ENCODE measurements at places on chromosomes 4 and X.

DNA sequence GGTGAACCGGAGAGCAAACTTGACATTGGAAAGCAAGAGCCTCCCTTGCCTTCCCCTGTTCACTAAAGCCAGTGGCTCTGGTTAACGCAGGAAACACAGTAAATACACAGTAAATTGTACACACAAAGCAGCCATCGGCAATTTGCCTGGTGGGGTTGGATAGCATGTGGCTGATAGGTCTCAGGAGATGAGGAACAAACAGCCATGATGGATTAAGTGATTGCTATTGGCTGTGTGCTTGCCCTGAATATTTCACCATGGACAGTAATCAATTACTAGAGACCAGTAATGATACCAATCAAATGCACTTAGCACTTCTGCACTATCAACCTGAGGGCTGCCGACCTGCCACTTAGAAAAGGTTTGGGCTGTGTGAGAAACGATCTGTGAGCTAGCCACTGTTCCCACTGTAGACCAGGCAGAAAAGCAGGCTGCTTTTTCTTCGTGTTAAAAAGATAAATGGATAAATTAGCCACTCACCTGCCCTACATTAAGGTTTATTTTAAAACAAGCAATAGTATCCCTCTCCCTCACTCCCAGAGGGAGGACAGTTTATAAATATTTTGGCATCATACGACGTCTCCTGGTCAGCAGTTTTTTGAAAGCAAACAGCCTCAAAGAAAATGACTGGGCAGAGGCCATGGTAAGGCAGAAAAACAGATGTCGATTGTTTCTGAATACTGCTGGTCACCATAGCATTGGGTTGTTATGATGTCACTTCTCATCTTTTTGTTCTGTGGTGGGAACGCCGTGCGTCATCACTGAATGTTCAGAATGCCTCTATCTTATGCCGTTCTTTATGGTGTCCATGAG, 167.1 kb downstream of the MAML3 start:
- no peak for DNase-seq

GRCh38 chr4:177901786-177902185, 459.5 kb upstream of the AGA start:
- no peak for DNase-seq

DNA sequence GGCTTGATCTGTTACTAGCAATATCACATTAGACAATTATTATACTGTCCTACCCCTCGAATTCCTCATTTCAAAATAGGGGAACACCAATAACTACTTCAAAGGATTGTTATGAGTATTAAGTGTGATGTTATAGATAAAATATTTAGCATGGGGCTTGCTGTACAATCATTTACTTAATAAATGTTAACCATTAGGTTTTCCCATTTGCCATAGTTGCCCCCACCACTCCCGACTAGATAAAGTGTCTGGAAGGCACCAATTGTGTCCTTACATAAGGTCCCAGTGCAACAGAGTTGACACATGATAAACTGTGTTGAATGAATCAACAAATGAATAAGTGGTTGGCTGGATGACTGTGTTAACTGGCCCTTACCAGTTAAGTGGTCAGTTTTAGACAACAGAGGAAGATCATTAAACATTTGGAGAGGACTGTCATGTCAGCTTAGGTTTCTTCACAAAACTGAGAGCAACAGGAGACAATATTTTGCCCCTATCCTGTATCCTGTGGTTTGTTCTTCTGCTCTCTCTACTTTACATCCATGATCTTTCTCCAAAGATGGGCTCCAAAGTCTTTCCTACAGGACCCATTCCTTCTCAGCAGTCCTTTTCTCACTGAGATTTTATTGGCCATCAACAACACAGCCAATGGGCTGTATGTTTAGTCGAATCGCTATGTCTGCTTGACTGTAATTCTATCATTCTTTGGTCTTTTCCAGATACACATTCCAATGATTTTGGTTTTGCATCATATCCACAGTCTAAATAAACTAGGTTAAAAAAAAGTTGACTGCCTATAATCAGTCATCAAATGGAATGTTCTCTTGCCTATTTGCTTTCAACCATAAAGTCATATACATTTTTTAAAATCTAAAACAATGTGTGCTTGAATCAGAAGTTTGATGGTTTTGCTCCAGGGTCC, 74.4 kb downstream of the RNF150 start:
- no peak for DNase-seq

DNA sequence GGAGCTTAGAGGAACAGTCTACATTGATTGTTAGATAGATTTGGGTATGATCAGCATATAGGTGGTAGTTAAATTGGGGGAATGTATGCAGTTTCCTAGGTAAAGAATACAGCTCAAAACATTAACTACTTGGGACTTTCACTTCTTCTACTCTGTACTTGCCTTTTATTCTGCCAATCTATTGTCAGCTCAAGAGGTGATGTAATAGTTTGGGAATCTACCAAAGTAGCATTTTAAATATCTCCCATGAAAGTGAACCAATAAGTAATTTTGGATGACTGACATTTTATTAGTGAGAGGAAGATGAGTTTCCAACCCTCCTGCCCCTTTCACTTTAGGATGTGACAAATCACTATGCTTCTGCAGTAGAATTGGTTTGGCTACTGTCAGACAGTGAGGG, 43.4 kb downstream of the NUDT6 start:
- no peak for DNase-seq

GRCh38 chrX:72540318-72540717, 32.3 kb downstream of the HDAC8 start:
- no peak for DNase-seq

DNA sequence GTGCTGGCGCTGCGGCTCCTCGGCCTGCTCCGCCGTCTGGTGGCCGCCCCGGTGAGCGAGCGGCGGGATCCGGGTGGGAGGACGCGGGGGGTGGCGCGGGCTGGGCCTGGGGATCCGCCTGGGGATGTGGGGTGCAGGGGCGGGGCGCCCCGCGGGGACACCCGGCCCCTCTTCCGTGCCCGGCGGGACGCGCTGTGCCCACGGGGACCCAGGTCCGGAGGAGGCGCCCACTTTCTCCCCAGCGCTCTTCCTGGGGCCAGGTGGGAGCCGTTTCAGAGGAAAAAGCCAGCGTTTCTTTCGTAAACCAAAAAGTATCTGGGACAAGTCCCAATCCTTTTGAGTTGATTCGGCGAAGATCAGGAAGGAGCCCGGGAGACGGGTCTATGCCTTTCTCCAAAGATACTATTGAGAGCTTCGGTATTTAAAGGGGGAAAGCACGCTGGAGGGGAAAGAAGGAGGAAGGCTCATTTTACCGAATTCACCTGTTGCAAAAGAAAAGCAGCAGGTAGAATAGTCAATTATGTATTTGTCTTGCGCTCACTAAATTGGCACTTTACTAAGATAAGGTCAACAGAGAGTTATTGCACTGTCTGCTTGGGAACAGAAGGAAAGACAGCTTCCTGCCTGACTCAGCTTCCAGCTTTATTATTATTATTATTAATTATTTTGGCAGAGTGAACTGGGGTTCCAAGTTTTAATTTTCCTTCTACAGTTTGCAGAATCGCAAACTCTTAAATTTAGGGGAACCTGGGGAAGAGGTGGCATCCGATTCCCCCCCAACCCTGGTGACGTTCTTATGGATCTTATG, 81.5 kb upstream of the CD99 start:
- no peak for DNase-seq

- DNase-seq, result no peak
These were observed 125.8 kb downstream of the REPS2 start for GRCh38 chrX:17072301-17072700.

DNA sequence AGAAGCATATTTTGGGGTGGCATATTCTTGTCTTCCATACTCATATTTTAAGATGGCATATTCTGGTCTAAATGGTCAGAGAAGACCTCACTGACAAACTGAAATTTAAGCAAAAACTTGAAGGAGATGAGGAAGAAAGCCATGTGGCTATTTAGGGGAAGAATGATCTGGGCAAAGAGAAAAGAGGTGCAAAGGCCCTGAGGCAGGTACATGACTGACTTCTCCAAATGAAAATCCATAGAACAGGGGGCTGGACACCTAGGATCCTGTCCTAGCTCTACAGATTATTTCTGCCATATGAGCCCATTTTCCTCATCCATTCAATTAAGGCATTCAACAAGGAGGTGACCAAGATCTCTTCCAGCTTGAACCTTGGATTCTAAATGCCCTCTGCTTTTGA, 105.6 kb downstream of the IRF2 start:
- no peak for DNase-seq

GRCh38 chr4:167359711-167360110, 125.4 kb upstream of the SPOCK3 start:
- DNase-seq, result no peak

DNA sequence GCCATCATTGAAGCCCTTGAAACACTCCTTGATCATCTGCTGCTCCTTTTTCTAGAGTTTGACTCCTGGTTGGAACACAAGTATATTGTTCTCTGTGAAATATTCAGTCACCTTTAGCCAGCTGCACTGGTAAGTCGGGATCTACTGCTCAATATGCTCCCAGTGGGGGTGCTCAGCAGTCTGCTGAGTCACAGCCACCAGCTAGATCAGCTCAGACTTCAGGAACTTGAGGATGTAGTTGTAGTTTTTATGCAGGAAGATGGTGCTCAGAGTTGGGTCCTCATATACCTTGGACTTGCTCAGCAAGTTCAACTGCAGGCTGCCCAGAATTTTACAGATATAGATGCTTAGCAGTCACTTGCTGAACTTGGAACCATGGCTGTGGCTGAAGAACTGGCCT, 202.5 kb upstream of the RPL34 start:
- DNase-seq, result no peak

GRCh38 chrX:45300638-45301037, 100.0 kb upstream of the DIPK2B start:
- no peak for DNase-seq

DNA sequence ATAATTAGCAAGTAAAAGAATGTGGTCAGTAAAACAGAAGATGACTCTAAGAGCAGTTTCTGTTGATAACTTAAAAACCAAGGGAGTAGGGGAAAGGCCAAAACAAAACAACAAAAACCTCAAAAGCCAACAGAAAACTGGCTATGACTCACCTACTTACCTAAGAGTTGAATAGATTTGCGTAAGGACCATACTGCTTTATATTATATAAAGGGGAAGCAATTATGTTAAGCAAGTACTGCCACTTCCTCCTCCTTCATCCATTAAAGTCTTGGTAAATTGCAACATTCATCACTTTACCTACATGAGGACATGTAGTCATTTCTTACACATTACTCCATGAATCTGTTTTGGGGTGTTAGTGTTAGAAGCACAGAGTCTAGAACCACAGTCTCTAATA, 85.9 kb upstream of the FAM47A start:
- no peak for DNase-seq

DNA sequence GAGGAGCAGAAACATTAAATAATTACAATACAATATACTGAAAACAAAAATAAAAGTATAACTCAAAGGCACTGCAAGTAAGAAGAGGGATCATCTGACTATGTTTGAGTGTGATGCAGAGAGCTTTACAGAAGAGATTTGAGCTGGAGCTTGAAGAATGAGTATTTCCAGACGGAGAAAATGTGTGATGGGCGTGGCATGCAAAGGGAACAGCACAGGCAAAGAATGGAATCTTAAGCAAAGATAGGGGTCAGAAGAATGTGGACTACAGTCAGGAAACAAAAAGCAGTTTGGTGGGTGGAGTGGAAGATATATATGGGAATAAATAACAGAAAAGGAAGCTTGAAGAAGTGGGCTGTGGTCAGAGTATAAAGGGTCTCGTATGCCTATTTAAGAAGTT, 45.5 kb downstream of the OPHN1 start:
- DNase-seq, result no peak

DNA sequence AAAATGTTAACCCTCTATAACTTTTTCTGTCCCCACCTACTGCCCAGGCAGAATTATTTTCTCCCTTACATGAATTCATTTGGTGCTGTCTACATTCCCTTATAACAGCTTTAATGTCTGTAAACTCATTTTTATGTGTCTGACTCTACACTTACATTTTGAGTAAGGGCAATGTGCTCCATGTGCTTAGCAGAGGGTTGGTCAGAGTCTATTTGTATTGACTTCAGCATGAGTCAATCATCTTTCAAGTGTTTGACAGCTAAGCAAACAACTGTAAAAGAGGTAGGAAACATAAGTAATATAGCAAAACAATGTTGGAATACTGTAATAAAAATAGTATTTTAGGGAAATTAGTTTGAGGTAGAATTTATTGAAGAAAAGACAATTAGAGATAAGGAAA, 6.3 kb downstream of the IL15 start:
- no peak for DNase-seq

DNA sequence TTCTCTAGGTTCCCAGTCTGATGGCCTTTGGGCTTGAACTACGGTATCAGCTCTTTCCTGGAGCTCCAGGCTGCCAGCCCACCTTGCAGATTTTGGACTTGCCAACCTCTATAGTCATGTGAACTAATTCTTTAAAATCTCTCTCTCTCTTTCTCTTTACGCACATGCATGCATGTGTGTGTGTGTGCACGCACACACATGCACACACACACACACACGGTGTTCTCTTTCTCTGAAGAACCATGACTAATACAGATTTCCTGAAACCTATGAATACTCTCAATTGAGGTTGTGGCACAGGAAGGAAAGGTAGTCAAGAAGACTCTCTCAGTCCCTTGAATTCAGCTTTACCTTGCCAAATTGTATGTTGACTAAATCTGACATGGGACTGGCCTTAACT, 6.2 kb upstream of the ZCCHC13 start:
- DNase-seq, result no peak

DNA sequence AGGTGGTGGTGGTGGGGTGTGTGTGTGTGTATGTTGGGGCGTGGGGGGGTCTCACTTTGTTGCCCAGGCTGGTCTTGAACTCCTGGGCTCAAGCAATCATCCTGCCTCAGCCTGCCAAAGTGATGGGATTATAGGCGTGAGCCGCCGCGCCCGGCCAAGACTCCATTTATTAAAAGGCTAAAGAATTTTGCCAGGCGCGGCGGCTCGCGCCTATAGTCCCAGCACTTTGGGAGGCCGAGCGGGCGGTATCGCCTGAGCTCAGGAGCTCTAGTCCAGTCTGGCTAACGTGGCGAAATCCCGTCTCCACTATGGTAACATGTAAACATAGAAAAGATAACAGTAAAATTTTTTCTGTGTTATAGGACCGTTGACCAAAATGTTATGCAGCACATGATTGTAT, 3.7 kb upstream of the UBA1 start:
- DNase-seq, result no peak

DNA sequence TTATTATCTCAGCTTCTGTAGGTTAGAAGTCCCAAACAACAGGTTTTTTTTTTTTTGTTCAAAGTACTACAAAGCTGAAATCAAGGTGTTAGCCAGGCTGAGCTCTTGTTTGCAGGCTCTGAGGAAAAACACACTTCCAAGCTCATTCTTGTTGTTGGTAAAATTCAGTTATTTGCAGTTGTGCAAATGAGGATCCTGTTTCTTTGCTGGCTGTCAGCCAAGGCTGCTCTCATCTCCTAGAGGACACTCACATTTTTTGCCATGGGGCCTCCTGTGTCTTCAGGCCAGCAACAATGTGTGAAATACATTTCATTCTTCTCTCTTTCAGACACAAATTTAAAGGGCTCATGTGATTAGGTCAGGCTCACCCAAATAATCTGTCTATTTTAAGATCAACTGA, 60.3 kb upstream of the HSD17B10 start:
- DNase-seq, result no peak

GRCh38 chr4:47913861-47914219, 543 bp downstream of the NFXL1 start:
- peak; percentile 38 for DNase-seq
